ENCODE measurements at places on chromosomes 1 and 21.

GRCh38 chr1:97093741-97094140, 372.2 kb downstream of the PTBP2 start:
- no peak for DNase-seq

DNA sequence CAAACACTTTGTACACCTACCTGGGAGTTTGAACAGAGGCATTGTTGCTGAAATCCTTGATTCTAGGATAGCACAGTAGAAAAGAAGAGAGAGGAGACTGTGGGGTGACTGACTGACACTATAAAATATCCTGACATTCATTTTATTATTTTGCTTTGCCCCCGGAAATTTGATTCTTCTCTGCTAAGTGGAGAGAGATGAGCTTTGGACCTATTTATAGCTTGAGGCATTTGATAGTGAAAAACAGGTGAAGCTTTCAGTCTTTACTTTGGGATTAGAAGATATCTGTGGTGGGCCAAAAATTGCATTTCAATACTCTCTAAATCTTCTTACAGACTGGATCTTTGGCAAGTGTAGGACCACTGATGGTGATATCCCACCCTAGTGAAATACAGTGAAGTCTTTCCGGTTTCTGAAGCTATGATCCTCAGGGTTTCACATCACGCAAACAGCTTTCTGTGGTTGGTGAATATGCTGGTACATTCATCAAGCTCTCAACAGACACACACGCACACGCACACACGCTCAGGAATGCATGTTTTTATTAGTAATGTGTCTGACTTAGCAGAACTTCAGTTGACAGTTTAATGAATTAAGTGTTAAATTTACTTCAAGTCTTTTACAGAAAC, at the start of gene AMPD1:
TSS of gene AMPD1 (minus strand) at position 117 of the 629 bp plus-strand sequence. CDS start at position 42, 75 bp downstream.
- DNase-seq, result no peak

- DNase-seq, result peak; percentile 93
These were observed at the start of gene DNAJC6 for GRCh38 chr1:65309304-65310077. DNAJC6 (plus strand) TSS chr1:65309543; CDS start chr1:65309746, 203 bp downstream.

DNA sequence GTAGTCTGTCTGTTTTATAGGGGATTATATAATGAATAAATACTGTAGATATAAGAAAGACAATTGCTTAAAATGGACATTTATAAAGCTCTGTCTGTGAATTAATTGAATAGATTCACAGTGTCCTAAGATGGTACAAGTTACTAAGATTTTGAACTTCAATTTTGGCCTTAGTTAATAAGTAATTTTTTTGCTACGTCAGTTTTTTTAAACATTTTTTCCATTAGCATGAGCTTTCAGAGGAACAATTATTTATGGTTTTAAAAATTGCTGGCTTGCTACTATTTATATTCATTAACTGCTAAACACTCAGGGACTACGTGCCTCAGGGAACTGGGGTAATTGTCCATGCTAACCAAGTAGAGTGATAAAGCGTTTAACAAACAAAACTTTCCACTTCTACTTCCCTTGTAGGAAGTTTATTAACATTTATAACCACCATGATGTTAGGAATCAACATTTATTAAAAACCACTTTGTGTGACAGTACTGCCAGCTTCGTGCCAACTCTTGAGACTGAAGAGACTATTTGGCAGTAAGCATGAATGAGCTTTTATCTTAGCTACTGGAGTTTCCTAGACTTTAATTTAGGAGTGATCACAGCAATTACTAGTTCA, 65.4 kb upstream of the PTGS2 start:
- DNase-seq, result no peak

GRCh38 chr1:71719330-71719729, 563.0 kb downstream of the NEGR1 start:
- no peak for DNase-seq

- no peak for DNase-seq
These were observed 2.8 kb downstream of the ARHGEF2 start for GRCh38 chr1:155975375-155976061.

DNA sequence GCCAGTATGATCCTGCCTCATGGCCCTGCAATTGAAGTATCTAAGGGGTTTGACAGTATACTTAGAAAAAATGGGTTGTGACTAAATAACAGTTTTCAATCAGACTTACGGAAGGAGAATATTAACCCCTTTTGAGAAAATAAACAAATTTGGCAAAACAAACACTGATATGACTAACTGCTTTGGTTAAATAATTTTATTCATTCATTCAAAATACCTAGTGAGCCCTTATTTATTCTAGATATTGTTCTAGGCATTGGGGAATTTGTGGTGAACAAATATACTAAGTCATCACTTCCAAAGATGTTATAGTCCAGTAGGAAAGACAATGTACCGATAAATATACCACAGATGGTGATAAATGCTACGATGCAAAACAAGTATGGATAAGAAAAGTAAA, 358.7 kb downstream of the TGFB2 start:
- DNase-seq, result no peak

GRCh38 chr1:9426291-9426711, 113.0 kb upstream of the SLC25A33 start:
- no peak for DNase-seq

GRCh38 chr1:61174060-61174795, 91.9 kb downstream of the NFIA start:
- DNase-seq, result no peak

DNA sequence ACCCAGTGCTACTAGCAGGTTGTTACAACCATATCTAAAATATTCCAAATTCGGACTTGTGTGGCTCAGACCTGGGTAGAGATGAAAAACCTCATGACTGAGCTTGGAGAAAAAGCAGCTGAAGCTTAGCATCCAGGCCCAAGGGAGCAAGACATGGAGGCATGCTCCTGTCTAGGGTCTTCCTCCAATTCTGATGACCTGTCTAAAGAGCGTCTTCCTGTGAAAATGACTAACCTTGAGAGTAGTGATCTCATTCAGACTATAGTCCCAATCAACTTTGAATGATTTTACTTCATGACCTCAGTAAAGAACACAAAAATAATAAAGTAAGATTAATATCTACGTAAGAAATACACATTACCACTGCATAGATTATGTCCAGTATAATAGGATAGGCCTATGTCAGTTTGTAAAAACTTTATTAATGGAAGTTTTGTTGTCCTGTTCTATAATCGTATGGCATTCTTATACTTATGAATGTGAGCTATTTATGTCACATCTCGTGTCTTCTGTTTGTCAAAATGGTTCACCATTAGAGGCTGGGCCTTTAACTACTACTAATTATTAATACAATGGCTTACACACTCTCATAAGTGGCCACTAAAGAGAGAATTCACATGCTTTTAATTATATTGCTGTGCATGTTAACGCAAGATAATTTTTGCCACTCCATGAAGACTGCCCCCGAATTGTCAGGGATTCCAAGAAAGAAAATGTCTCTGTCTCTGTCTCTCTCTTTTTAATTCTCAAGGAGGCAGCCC, 201.3 kb downstream of the NCAM2 start:
- DNase-seq, result no peak

DNA sequence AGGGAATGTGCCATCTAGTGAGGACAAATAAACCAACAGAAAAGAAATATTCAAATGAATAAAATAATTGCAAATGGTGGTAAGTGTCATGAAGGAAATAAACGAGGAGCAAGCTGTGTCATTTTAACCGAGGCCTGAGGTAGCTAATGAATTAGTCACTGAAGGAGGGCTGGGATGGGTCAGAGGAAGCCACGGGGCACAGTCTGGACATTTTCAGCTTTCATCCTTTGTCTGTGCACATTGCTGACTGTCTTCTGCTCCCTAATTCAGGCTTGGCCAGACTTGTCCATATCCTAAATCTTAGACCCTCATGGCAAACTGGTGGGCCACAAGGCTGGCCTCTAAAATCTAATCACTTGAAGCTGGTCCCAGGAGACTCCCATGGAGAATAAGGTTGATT, 138.4 kb downstream of the RHOU start:
- DNase-seq, result peak; percentile 42

GRCh38 chr1:4877426-4877825, 223.0 kb downstream of the AJAP1 start:
- no peak for DNase-seq

DNA sequence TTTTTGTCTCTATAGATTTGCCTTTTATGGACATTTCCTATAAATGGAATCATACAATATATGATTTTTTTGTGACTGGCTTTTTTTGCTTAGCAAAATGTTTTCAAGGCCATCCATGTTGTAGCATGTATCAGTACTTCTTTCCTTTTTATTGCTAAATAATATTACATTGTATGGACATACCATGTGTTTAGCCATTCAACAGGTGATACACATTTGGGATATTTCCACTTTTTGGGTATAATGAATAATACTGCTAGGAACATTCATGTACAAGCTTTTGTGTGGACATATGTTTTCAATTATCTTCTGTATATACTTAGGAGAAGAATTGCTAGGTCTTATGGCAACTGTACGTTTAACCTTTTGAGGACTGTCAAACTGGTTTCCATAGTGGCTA, 47.4 kb downstream of the RIMS3 start:
- DNase-seq, result no peak

DNA sequence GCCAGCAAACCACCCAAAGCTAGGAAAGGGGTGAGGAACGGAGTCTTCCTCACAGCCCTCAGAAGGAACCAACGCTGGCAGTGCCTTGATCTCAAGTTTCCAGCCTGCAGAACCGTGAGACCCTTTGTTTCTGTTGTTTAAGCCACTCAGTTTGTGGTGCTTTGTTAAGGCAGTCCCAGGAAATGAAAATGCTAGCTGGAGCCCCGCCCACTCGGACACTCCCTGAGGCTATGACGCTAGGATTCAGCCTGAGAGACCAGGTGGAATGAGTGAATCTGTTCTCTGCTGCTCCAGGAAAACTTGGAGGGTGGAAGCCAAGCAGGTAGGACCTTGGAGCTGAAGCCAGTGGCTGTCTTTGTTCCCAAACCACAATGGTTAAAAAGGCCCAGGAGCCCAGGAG, 196.5 kb upstream of the POU3F1 start:
- no peak for DNase-seq

DNA sequence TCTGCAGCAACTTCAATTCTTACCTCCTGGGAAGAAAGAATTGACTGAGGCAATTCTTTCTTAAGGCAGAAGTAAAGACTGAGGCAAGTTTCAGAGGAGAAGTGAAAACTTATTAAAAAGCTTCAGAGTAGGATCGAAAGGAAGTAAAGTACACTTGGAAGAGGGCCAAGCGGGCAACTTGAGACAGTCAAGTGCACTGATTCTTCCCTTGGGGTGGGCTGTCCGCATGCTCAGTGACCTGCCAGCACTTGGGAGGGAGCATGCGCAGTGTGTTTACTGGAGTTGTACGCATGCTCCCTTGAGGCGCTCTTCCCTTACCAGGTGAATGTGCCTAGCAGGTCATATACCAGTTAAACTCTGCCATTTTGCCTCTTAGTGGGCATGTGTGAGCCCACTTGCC, 55.3 kb upstream of the NBPF3 start:
- DNase-seq, result no peak

GRCh38 chr1:159854693-159855192, 7.7 kb downstream of the VSIG8 start:
- DNase-seq, result no peak

DNA sequence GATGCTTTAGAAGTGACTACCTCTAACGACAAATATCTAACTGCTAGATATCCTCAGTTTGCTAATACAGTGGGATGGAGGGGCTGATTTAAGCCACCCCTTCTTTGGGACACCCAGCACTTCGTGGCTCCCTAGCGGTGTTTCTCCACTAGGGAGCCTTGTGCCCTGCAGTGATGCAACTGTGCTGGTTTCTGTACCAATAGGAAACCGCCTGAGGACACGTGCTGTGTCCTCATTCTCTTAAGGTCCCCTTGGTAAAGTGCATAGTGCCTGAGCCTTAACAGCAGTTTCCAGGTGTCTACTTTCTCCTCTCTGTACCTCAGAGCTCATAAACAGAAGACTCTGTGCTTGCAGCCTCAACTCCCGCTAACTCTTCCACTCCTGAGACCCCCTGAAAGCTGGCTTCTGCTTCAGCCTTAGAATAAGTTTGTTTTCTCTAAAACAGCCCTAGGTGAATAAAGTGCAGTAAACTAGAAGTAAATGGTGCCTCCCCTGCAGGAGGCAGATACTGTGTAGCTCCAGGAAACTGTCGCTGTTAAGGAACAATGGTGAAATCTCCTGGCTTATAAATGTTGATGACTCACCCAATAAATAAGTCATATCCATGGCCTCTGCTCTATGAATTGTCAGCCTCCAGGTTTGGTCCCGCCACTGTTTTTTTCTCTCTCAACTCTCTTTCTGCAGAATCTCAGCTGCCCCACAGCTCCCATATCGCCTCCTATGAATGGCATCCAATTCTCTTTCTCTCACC, 130.4 kb downstream of the AK5 start:
- DNase-seq, result no peak

- no peak for DNase-seq
These were observed 147.9 kb downstream of the LRRC40 start for GRCh38 chr1:70057500-70057899.

DNA sequence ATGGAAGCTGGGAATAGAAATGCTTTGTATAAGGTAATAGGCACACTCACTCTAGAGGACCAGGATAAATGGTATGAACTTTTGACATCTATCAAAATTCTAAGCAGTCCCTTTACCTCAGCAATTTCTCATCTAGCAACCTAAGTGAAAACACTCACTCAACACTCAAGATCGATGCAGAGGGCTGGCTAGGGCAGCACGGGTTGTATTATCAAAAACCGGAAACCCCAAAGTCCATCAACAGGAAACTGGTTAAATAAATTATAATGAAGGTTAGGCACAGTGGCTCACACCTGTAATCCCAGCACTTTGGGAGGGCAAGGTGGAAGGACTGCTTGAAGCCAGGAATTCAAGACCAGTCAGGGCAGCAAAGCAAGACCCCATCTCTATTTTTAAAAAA, 9.4 kb downstream of the USP48 start:
- no peak for DNase-seq

GRCh38 chr1:236865818-236866155, 70.7 kb downstream of the MTR start:
- no peak for DNase-seq

GRCh38 chr1:48936436-48936835, 159.7 kb upstream of the BEND5 start:
- no peak for DNase-seq

- no peak for DNase-seq
These were observed 182.8 kb upstream of the TMEM51 start for GRCh38 chr1:14970799-14971141.

DNA sequence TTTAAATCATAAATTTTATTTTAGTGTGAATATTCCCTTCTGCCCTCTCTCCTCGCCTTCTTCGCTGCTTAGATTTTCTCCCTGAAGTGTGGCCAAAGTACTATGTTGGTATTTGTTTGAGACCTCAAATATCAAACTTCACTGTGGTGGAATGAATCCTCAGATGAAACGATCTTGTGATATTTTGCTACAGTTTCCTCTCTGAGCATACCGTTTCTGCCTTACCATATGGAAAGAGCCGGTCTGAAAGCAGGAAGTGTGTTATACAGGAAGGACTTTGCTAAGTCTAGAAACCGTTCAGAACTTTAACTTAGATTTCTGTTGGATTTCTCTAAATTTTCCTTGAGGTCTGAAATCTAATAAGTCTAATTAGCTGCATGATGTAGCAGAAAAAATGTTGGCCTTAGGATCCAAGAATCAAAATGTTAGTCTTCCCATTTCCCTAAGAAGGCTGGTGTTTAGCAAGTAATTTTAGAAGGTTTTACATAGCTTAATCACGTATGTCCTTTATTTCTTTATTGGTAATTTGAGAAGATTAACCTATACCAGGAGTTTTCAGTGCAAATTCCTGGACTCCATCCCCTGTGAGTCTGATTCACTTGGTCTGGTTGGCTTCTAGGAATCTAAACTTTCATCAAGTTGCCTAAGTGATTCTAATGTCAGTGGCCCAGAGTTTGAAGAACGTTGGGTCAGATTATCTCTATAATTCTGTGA, 30.7 kb downstream of the SDCCAG8 start:
- DNase-seq, result no peak

Measured in osteocyte (in vitro differentiated cells).